ENCODE measurements at places on chromosomes 13 and 19. TPM values are rescaled to one million over a fixed set of nuclear protein-coding genes. Genes with fewer than 3 reads are reported as not detected.

Gene DHDH
- not detected for total RNA-seq

Gene TMEM255B
- total RNA-seq, result 10.7 TPM

Gene HAUS5
- total RNA-seq, result 5.9 TPM

Gene FXYD1
- 613 TPM for total RNA-seq

Gene REX1BD
- total RNA-seq, result 58.9 TPM

Gene ARL11
- 0.27 TPM for total RNA-seq

Gene STOML3
- not detected for total RNA-seq

Gene HPN
- total RNA-seq, result 4.9 TPM

DNA sequence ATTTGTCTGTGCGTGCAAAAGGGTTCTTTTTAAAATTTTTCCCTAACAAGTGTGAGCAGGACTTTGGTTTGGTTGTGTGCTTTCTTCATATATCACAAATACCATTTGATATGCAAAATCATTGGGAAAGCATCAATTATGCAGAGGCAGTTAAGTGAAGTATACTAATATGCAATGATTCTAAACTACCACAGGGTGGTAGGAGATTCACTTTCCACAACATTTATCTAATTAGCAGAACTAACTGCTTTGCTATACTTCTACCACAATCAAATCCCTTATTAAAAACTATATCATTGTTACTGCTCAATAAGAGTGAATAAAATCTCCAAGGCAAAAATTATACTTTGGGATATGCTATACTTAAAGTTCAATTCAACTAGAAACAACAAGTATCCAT lies 2738.9 kb upstream of the PCDH20 start:
- DNase-seq, result no peak

- DNase-seq, result no peak
Measured at GRCh38 chr13:24777171-24777570, 13.2 kb downstream of the RNF17 start.

GRCh38 chr19:40534148-40534547 lies 42.5 kb upstream of the SHKBP1 start:
- DNase-seq, result no peak

DNA sequence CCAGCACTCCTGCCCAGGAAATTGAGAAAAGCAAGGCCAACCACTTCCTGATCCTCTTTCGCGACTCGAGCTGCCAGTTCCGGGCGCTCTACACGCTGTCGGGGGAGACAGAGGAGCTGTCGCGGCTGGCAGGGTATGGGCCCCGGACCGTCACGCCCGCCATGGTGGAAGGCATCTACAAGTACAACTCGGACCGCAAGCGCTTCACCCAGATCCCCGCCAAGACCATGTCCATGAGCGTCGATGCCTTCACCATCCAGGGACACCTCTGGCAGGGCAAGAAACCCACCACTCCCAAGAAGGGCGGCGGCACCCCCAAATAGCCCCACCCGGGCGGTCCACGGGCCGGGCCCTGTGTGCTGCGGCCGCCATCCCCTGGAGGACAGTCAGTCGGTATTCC lies 11.6 kb downstream of the XAB2 start:
- no peak for DNase-seq

GRCh38 chr13:112819111-112819510 lies 129.3 kb downstream of the ATP11A start:
- DNase-seq, result peak; percentile 66

DNA sequence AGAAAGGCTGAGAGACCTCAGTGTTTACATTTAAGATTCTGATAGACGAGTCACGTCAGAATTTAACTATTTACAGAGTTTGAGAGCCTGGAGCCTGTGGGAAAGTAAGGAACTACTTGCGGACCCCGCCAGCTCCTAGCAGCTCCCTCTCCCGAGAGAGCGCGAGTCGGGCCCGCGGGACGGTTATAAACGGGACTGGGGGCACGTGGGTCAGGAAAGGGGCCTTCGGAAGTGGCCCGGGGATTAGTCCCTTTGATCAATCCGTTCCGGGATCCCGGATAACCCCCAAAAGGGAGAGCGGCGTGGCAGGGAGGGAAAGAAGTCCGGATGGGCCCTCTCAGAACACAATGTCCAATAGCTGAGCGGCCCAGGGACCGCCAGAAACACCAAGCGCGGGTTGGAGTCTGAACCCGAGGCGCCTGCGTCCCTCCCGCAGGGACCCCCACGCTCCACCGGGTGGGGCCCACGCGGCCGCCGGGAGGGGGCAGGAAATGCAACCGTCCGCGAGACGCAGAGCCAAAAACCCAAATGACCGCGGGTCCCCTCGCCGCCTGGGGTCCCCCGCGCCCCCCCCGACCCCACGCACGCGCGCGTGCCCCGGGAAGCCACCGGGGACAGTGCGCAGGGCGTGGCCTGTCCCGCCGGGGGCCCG lies 3.6 kb downstream of the ZIC5 start:
- no peak for DNase-seq

- peak; percentile 94 for DNase-seq
Measured at GRCh38 chr19:14405758-14406644, 13.1 kb downstream of the DDX39A start.

GRCh38 chr13:113178070-113178895 lies 19.8 kb downstream of the PROZ start:
- DNase-seq, result no peak

- peak; percentile 91 for DNase-seq
Measured at GRCh38 chr19:50203281-50204080, at the start of gene MYH14. TSS of gene MYH14 (plus strand) at chr19:50203622. CDS start at chr19:50210366, 6,744 bp downstream.

GRCh38 chr13:20702915-20703779 lies at the start of gene IL17D:
TSS of gene IL17D (plus strand) at chr13:20703699. CDS start at chr13:20704002, 303 bp downstream.
- no peak for DNase-seq

- no peak for DNase-seq
Measured at GRCh38 chr13:99693351-99693750, 192.1 kb downstream of the TM9SF2 start.

- no peak for DNase-seq
Measured at GRCh38 chr13:40187841-40188591, 478.4 kb downstream of the FOXO1 start.

DNA sequence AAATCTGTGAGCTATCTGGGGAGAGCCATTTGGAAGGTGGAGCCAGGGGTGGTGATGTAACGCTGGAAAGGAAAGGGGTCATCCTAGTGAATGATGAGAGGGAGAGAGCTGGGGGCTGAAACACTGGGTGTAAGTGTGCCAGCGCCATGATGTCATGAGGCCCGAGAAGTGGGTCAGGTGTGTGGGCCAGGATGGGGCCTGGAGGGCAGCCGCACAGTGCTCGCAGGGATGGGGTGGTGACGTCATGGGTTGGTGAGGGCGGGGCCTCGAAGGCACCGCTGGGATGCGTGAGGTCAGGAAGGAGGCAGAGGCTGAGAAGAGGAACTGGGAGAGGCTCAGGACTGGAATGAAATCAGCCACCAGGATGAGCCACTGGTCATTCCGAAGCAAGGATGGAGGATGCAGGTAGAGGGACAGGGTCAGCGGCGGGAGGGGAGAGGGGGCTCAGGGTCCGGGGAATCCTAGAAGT lies 4.4 kb downstream of the CCDC61 start:
- DNase-seq, result no peak

GRCh38 chr13:45715351-45715750 lies 13.2 kb downstream of the CBY2 start:
- no peak for DNase-seq

DNA sequence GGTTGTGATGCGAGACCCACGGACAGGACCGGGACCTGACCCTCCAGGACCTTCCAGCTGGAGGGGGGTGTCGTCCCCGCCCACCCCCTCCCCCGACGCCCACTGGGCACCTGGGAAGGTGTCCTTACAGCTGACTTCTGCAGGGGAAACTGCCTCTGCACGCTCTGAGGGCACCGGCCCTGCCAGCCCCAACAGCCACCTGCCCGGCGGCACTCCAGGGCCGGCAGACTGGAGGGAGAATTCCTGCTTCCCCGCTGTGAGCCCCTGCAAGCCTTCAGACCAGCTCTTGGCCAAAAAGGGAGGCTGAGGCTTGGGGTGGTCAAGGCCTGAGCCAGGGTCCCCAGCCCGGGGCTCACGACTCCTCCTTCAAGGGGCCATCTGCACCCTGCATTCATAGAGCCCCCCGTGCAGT lies 1.2 kb downstream of the CNN2 start:
- DNase-seq, result no peak

DNA sequence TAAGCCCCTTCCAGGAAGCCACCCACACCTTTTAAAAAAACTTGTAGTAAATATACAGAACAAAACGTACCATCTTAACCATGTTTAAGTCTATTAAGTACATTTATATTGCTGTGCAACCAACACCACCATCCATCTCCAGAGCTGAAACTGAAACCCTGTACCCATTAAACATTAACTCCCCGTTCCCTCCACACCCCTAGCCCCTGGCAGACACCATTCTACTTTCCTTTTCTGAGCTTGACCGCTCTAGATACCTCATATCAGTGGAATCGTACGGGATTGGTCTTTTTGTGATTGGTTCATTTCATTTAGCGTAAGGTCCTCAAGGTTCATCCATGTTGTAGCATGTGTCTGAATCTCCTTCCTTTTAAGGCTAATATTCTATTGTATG lies 13.0 kb upstream of the SPATA13 start:
- no peak for DNase-seq

DNA sequence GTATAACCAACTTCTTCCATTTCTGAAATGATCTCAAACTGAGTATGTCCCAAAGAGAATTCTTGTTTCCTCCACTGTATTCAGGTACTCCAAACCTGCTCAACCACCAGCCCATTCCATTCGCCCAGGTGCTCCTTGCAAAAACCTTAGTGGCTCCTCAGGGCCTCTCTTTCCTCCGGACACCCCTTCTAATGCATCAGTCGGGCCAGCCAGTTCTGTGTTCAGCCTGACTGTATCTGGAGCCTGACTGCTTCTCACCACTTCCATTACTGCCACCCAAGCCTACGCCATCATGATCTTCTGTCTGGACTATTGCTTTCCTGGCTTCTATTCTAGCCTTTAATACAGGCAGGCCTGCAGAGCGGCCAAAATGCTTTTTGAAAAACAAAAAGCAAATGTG lies 1.5 kb downstream of the PHF11 start:
- DNase-seq, result no peak

DNA sequence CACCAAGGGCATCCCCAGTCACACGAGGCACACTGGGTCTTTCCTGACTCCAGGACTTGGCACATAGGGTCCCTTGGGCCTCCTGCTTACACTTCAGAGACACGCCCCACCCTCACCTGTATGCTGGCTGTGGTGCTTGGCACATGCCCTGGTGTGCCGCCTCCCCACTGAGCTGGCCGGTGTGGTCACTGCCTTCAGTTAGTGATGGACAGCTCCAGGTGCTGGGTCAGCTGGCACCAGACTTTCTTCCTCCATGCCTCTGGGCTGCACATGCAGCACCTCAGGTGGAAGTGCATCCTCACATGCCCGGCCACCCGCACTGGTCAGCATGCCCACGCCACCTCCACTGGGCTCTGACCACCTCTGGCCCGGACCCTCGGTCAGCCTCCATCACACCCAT lies 52.9 kb downstream of the KLF2 start:
- DNase-seq, result peak; percentile 67

GRCh38 chr19:46962030-46962570 lies 57.5 kb upstream of the NPAS1 start:
- no peak for DNase-seq

DNA sequence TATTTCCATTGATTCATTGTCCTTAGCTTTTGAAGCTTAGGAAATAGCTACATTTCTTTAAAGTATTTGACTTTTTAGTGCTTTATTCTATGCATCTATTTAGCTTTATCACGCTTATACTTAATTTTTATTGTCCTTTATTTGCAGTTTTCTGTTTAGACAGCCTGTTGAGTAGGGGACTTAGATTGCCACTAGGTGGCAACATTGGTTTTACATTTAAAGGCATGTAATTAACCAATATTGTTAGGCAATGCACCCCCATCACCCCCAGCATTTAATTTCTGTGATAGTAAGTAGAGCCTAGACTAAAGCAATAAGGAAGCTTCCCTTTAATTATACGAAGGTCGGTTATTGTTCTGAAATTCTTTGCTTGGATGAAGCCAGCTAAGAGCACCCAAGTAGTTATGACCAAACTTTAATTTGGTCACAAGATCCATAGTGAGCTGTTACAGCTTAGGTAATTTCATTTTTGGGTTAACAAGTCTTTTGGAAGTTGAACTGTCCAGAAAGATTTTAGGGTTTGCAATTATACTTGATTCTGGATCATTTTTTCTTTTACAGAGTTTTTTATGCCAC lies 36.5 kb downstream of the B3GLCT start:
- DNase-seq, result no peak

- DNase-seq, result peak; percentile 80
Measured at GRCh38 chr19:55384131-55384919, at the start of gene TMEM238. TSS of gene TMEM238 (minus strand) at chr19:55384292. CDS start at chr19:55384259, 33 bp downstream.

GRCh38 chr19:18119717-18120105 lies 22.1 kb downstream of the MAST3 start:
- no peak for DNase-seq

- no peak for DNase-seq
Measured at GRCh38 chr19:38049105-38049649, 142.2 kb downstream of the SIPA1L3 start.

Data from cardiac septum (tissue), 1 donor.